ENCODE measurements at places on chromosomes 1 and 21. TPM values are rescaled to one million over a fixed set of nuclear protein-coding genes. Genes with fewer than 3 reads are reported as not detected.

DNA sequence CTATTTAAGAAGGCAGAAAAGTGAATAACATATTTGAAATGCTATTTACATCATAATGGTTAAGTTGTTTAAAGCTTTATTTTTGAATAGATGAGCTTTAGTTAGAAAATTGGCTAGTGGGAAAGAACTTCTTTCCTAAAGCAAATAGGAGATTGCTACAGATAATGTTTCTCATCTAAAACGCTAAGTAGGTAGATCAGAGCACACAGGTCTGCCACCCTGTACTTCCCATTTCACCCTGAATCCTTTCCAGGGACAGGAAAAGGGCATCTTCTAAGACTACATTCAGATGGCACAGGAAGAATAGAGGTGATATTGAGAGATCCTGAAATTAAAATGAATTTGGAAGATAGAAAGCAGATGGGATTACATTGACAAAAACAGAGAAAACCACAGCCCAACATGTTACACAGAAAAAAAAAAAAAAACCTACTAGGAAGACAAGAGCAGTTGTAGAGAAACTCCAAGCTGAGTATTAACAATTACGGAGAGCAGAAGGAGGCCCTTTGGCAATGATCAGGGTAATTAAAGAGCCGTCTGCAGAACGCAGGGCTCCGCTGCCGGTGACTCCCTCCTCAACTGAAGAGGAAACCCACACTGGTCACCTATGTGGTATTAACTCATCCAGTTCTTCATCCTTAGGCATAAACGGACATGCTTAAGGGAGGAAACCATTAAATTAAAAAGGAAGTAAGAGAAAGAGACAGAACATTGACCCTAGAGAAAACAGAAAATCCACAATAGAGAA is 53.6 kb upstream of the MAP10 start:
- no peak for DNase-seq

- DNase-seq: no peak
Observed at GRCh38 chr21:41245509-41246135, 71.0 kb upstream of the FAM3B start.

DNA sequence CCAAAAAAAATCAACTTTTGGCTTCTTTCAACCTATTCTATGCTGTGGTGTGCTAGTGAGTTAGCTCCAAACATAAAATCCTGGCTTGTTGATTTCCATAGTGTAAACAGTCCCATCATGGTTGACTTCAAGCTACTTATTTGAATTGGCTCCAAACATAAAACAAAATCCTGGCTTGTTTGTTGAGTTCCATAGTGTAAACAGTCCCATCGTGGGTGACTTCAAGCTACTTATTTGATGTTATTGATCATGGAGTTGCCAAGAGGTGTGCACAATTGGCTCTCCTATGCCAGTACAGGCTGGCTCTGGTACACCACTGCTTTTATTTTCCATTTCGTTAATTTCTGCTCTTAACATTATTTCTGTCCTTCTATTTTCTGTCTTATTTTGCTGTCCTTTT is 1.8 kb upstream of the COA6 start:
- no peak for DNase-seq

GRCh38 chr1:246622035-246622652 is 55.9 kb downstream of the CNST start:
- no peak for DNase-seq

- no peak for DNase-seq
Observed at GRCh38 chr1:88847643-88848042, 43.7 kb downstream of the GTF2B start.

DNA sequence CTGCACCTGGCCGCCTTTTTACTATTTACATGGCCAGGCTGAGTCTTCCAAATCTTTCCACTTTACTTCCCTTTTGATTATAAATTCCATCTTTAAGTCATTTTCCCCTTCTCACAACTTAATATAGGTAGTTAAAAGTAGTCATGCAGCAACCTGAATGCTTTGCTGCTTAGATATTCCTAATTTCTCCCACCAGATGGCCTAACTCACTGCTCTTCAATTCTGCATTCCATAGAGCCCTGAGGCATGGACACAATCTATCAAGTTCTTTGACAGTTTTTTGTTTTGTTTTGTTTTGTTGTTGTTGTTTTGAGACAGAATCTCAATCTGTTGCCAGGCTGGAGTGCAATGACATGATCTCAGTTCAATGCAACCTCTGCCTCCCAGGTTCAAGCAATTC is 21.7 kb upstream of the FAAH start:
- DNase-seq: no peak

- no peak for DNase-seq
Observed at GRCh38 chr1:117014209-117014608, 12.6 kb downstream of the CD101 start.

DNA sequence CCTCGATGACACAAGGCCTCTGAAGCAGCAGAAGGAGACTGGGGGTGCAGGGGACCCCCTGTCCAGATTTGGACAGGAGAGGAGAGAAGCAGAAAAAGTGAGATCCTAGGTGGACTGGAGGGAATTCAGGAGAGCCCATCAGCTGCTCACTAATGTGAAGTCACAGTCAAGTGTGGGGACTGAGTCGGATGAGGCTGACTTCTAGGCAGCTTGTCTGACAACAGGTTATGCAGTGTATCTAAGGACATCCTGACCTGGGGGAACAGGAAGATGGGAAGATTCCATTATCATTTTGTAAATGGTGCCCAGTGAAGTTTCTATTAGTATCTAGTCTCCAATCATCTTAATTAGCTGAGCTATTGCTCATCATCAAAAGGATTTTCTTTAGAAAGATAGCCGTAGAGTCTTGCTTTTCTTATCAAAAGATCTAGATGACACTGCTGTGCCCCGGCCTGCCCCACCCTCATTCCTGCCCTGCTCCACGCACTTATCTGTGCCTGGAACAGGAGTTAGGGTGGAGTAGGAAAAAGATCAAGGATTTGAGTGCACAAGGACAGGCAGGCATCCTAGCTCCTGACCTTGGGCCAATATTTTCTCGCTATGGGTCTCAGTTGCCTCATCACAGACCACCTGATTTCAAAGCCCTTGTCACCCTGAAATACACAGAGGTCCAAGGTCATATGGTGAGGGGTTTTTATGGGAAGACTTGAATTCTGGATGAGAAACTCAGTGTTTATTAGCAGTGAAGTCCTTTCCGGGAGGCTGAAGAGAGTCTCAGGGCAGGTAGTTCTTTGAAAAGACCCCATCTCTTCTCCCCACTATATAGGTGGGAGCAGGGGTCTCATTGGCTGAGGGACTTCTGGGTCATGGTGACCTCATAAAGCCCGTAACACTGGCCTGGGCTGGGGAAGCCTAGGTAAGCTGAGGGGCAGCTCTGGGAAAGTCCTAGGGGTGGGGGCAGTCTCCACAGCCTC is at the start of gene MROH7:
Gene MROH7, plus strand, starts transcription at position 924 of the 974 bp plus-strand sequence. CDS start 11,141 bp downstream, outside the sequence.
- DNase-seq: no peak

- no peak for DNase-seq
Observed at GRCh38 chr21:44436111-44436611, 19.1 kb upstream of the LRRC3 start.

GRCh38 chr21:33643658-33644311 is 1.5 kb downstream of the ITSN1 start:
- DNase-seq: no peak

Gene BSND
- not detected for total RNA-seq

Gene TSPEAR
- 0.08 TPM for total RNA-seq

Gene BNIPL
- total RNA-seq: 0.18 TPM

Gene USH2A
- total RNA-seq: under 0.01 TPM

Gene RGS16
- total RNA-seq: 2.3 TPM

Gene PDC
- total RNA-seq: 0.27 TPM

Gene TCEA3
- total RNA-seq: 22.8 TPM

All from fibroblast of the aortic adventitia (primary cell).